ENCODE measurements at places on chromosomes 16 and 17.

DNA sequence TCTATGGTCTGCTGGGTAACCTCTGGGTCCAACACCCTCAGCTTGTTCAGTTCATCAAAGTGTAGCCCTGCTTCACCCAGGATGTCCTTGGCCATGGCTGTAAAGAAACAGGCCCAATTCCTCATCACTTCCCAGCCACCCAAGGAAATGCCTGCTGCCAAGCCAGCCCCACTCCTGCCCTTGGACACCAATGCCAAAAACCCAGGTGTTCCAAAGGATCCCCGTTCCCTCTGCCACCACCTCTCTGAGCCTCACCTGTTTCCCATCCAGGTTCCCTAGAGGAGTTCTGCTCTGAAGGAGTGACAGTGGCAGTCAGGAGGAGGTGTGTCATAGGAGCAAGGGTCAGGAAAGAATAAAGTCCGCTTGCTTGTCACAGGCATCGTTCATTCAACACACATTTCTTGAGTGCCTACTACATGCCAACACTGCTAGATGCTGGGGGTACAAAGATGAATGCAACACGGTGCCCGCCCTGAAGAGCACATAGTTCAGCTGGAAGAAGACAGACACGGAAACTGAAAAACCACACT is 3.3 kb downstream of the IFT20 start:
- no peak for DNase-seq

- peak; percentile 46 for DNase-seq
Measured at GRCh38 chr16:88920618-88921590, 54.4 kb upstream of the PABPN1L start.

DNA sequence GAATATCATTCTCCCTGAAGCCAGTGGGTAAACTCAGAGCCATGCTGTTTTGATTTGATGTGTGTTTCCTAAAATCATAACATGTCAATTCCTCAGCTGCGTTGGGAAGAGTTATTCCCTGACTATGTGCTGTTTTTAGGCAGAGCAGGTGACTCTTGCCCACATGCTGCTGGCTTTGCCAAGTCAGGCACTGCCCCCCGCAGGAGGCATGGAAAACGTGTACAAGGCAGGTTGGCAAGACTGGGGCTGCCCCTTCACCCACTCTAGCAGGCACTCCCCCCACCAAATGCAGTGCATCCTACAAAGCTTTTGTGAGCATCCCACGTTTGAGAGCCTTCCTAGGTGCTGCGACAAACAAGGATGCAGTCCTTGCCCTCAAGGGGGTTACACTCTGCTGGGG is 38.3 kb upstream of the NAT9 start:
- no peak for DNase-seq

DNA sequence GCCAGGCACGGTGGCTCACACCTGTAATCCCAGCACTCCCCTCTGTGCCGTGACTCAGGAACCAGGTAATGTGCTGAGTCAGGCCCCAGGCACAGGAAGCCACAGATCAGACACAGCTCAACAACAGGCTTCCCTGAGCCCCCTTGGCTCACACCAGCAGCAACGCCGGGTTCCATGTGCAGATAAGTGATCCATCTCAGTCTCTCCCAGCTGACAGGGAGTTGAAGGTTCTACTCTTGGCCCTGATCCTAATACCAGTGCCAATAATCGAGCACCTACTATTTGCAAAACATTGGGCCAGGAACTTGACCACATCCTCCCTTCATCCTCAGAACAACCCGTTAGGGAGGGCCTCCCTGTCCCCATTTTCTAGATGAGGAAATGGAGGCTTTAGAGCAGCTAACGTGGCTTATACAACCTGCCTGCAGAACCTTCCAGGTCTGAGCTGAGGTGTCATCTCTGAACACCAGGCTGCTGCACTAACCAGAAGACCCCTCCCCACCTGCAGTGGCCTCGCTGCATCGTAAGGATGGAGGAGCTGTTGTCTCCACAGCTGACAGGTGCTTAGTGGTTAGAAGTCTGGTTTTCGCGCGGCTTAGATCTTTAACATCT is 64.8 kb upstream of the AMZ2 start:
- DNase-seq: no peak

DNA sequence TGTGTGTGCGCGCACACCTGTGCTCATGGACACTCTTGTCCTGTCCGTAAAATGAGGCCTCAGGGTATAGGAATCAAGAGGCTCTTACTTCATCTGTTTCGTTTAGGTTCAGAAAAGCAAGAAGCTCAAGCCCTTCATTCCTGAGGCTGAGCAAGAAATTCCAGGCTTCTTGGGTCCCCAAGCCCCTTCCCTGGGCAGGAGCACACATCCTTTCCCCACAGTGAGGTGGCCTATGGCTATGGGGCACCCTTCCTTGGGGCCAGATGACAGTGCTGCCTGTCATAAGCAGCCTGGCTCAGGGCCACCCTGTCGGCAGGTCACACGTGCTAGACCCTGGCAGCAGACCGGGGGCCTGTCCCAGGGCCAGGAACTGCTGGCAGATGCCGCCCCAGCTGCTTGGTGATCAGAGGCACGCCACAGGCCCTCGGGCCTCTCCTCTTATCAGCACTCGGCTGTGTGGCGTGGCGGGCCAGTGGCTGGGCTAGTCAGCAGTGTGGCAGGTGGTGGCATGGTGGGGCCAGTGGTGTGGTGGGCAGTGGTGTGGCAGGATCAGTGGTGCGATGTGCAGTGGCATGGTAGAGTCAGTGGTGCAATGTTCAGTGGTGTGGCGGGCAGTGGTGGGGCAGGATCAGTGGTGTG is 50.2 kb downstream of the NKD1 start:
- DNase-seq: no peak

GRCh38 chr17:14427900-14428647 is 127.2 kb downstream of the HS3ST3B1 start:
- DNase-seq: no peak

DNA sequence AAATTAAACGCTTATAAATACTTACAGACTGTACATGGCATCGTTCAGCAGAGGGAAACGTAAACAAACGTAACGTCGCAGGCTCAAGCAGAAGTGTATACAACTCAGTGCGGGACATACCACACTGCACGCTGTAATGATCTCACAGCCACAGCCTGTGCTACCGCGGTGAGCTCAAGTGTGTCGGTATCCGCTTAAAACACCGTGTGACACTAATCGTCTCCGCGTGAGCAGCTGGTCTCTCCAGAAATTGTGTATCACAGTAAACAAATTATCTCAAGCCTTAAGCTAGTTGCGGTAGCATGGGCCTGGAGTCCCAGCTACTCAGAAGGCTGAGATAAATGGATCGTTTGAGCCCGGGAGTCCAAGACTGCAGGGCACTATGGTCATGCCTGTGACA is 115.3 kb downstream of the ANKRD11 start:
- DNase-seq: no peak

DNA sequence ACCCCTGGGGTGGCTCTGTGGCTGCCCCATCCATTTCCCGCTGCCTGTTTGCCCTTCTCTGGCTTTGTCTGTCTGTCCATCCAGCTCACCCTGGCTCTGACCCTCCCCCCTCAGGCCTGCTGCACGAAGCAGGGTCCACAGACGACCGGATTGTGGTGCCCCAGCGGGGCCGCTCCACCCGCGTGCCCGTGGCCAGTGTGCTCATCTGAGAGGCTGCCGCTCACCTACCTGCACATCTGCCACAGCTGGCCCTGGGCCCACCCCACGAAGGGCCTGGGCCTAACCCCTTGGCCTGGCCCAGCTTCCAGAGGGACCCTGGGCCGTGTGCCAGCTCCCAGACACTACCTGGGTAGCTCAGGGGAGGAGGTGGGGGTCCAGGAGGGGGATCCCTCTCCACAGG is 761 bp upstream of the LAT start:
- DNase-seq: no peak

- no peak for DNase-seq
Measured at GRCh38 chr17:39665642-39666224, 584 bp downstream of the TCAP start.
